Activated naive CD8-positive, alpha-beta T cell treated with anti-CD3 and anti-CD28 coated beads, Interleukin-2, amount 10 ng/mL, durations not matched to agents 7 days and 5 days (primary cell): ENCODE measurements at places on chromosomes 16 and 17. TPM values are rescaled to one million over a fixed set of nuclear protein-coding genes. Genes with fewer than 3 reads are reported as not detected.

DNA sequence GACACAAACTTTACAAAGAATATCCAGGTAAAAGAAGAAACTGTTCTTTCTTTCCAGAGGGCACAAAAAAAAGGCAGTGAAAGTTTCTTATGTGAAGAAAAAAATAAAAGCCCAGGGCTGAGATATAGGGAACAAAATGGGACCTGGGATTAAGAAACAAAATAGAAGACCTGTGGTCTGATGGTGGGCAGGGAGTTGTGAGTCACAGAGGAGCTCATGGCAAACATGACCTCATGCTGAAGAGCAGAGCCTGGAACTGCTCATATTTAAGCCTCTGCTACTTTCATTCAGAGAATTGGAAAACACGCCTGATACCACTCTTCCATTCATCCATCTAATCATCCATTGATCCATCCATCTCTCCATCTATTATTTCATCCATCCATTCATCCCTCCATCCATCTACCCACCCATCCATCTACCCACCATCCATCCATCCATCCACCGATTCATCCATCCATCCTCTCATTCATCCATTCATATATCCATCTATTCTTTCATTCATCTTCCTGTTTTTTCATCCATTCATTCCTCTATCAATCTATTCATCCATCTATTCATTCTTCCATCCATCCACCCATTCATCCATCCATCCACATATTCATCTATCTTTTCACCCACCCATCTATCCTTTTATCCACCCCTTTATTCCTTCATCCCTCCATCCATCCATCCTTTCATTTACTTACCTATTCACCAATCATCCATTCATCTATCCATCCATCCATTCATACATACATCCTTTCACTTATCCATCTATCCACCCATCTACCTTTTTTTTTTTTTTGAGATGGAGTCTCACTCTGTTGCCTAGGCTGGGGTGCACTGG lies 30.0 kb downstream of the WFDC1 start:
- no peak for DNase-seq

DNA sequence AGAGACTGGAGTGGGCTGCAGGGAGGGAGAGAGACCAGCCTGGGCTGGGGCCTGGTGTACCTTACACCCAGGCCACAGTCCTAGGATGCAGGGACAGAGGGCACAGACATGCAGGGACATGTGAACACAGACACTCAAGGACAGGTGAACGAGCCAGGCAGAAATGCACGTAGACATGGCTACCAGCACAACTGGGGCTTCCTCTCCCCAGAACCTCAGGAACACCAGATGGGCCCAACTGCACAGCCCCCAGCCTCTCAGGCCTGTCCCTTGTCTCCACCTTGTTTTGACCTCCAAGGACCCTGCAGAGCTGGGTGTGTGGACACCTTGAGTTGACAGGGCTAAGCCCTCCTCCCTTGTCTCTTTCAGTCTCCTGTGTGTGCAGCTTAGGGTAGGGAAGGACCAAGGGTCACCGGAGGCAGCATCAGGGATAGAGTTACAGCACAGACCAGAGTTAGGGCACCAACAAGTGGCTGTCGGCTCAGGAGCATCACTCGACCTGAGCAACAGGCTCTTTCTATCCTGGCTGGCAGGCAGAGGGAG lies 9.2 kb downstream of the SEZ6 start:
- no peak for DNase-seq

GRCh38 chr17:1977583-1978395 lies 47.3 kb downstream of the RTN4RL1 start:
- DNase-seq = peak; percentile 41

GRCh38 chr17:66673668-66674276 lies 161.1 kb upstream of the CACNG5 start:
- no peak for DNase-seq

- no peak for DNase-seq
Observed at GRCh38 chr16:27377666-27378485, 24.1 kb upstream of the IL21R start.

- DNase-seq = no peak
Observed at GRCh38 chr16:72569677-72570076, 397.7 kb upstream of the PMFBP1 start.

DNA sequence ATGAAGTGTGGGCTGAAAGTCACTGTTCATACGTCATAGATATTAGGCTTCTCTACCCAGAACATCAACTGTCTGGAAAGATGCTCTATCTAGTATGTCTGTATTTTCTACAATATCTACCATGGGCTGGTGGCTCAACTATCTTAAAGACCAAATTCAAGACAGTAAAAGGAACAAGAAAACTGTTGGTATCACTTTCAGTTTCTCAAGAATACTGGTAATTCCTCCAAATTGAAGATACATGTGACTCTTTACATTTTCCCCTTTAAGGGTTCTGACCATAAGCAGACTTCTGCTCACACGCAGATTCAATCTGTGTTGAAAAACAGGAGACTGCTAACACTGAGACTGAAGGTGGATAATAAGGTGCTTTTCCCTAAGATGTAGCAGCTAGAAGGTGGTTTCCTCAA lies 24.2 kb downstream of the XPO6 start:
- DNase-seq = no peak

- DNase-seq = no peak
Observed at GRCh38 chr17:31513731-31514427, 122.4 kb downstream of the RAB11FIP4 start.

DNA sequence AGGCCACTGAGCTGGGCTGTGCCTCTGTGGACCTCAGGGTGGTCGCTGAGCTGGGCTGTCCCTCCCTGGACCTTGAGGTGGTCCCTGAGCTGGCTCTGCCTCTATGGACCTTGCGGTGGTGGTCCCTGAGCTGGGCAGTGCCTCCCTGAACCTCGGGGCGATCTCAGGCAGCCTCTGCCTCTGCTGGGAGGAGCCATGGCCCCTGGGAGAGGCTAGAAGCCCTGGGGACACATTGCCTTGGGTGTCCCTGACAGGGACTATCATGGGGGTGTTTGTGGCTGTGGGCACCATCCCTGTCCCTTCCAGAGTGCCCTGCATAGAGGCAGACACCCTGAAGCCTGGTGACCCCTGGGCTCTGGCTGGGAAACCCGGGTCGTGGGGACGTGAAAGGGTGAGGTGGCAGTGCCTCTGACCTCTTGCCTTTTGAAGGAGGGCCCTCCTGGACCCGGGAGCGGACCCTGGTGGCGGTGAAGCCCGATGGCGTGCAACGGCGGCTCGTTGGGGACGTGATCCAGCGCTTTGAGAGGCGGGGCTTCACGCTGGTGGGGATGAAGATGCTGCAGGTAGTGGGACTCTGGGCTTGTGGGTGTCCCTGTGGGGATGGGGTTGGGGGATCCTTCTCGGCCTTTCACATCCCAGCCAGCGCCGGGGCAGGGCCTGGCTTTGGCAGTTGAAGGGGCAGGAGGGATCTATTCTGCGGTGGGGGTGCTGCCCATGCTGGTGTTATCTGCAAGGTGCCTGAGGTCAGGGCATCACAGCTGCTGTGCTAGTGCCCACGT lies 1.8 kb downstream of the NME4 start:
- DNase-seq = peak; percentile 32

Gene HOXB7
- total RNA-seq = 0.80 TPM

Gene TSPOAP1
- 77.7 TPM for total RNA-seq

Gene ZNF174
- 16.0 TPM for total RNA-seq

Gene CFAP20
- total RNA-seq = 38.5 TPM

Gene ACSM2A
- not detected for total RNA-seq
